ENCODE measurements at places on chromosomes 1 and 21.

DNA sequence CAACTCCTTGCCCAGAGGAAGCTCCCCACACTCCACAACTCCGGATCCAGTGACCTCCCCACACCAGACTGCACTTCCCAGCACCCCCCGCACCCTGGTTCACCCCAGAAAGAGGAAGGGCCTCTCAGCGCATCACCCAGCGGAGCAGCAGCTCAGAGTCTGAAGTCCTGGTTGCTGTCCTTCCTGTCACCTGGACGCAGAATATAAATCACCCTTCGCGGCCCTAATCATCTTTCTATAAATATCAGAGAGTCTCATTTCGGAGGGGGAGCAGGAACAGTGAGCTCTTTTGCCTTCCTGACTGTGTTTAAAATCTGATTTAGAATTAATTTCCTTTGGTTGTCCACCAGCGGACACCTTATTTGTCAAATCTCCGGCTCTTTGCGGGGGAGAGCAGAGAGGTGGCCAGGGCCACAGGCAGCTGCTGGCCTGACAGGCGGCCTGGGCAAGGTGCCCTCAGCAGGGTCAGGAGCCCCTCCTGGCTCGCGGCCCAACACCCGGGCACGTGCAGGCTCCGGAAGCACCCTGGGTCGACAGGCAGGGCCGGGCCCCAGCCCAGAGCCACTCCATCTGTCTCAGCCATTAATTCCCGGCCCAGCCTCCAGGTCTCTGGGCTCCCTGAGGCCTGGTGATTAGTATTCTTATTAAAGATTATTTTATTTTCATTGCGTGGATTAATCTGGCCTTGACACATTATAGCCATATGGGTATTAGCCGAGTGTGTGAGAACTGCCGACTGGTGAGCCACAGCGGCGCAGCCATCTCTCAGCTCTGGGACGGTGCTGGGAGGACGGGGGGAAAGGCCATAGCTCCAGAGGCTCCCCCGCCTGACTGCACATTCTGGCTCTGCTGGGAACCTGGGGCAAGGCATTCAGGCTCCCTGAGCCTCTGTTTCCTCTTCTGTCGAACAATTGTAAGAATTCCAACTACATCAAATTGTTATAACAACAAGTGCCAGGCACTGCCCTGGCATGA, 19.7 kb downstream of the EPHA8 start:
- no peak for DNase-seq

- no peak for DNase-seq
Measured at GRCh38 chr1:43660355-43660754, 10.4 kb downstream of the KDM4A start.

GRCh38 chr1:25197982-25198662, 34.2 kb downstream of the SYF2 start:
- DNase-seq = no peak

- DNase-seq = no peak
Measured at GRCh38 chr1:228059634-228060457, 22.7 kb upstream of the ARF1 start.

DNA sequence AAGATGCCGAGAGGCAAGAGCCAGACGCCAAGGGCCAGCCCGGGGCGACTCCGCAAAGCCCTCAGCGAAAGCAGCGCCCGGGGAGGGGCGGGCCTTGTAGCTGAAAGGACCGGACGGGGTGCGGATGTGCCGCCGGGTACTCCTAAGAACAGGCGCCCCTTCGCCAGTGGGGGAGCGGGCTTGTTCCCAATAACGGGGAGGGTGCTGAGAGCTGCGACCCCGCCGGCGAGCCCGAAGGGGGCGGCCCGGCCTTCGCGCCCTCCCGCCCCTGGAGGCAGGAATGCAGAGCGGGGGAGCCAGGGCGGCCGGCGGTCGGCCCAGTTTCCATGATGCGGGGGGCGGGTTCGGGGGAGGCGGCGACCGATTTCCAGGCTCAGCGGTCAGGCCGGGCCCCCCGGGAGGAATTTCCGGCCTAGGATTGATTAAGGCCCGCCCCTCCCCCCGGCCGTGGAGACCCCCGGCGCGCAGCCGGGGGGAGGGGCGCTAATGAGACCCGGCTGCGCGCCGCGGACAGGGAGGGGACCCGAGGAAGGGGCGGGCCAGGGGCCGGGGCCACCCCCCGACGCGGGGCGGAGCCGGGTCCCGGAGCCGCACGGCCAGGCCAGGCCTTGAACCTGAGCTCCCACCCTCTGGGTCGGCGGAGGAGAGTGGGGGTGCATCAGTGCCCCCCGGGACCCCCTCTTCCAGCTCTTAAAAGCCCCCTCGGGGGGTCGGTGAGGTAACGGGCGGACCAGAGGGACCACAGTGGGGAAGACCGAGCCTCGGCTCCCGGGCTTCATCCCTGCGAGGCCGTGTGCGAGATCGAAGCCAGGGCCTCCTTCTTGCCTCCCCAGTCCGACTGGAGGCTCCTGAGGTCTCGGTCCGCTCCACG, 898 bp upstream of the TMEM200B start:
- peak; percentile 82 for DNase-seq

DNA sequence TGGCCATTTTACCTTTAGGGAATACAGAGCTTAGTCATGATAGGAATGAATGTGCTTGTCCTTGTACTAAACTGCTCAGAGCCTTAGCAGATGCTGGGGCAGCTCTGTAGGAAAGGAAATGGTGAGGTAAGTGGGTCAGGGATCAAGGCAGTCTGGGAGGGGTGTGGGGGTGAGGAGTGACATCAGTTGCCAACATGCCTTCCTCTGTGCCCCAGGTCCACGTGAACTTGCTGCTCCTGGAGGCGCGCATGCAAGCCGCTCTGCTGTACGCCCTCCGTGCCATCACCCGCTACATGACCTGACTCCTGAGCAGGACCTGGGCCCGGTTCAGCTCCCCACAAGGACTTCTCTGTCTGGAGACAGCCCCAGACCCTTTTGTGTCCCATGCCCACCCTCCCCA, 21.2 kb downstream of the SESN2 start:
- DNase-seq = no peak

DNA sequence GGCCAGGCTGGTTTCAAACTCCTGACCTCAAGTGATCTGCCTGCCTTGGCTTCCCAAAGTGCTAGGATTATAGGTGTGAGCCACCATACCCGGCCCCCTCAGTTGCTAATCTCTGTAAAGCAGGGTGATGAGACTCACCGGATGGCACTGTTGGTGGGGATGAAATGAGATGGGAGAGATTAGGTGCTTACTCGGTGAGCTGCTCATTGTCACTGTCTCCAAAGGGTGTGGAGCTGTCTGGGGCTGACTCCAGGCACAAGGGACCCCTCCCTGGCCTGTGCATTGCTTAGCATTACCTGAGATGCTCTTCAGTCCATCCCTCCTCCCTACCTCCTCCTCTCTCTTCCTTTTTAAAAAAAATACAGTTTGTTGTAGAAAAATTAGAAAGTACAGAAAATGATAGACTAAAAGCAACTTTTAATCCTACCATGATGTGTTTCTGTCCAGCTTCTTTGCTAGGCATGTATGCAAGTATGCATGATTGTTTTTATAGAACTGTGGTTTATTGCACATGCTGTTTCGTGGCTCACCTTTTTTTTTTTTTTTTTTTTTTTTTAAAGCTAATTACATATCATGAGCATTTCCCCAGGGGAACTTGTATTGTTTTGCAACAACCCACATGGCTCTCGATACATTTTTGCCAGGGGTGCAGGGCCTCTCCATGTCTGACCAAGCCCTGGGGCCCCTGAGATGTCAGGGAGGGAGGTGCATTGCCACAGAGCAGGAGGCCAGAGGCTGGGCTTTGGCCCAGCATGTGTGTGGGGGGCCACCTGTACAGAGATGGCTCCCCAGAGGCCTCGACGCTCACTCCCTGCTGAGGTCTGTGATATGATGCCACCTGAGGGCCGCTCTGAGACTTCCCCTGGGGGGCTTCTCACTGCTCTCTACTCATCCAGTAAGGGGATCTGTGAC, 55.4 kb downstream of the ARHGEF10L start:
- peak; percentile 59 for DNase-seq

All from choroid plexus epithelial cell (primary cell).